ENCODE measurements at places on chromosomes 16 and 17. TPM values are rescaled to one million over a fixed set of nuclear protein-coding genes. Genes with fewer than 3 reads are reported as not detected.

SYT17 gene
- 0.12 TPM for total RNA-seq

CCL16 gene
- total RNA-seq: not detected

KRTAP17-1 gene
- total RNA-seq: not detected

WNT3 gene
- total RNA-seq: 1.9 TPM

HOXB8 gene
- not detected for total RNA-seq
